ENCODE measurements at places on chromosomes 7 and 10. TPM values are rescaled to one million over a fixed set of nuclear protein-coding genes. Genes with fewer than 3 reads are reported as not detected.

SCART1 gene
- total RNA-seq, result 0.34 TPM

HOXA3 gene
- total RNA-seq, result 2.9 TPM

ZC3HAV1L gene
- total RNA-seq, result 3.9 TPM

OR2A42 gene
- not detected for total RNA-seq

RAMP3 gene
- not detected for total RNA-seq

CALCR gene
- total RNA-seq, result not detected

PILRA gene
- not detected for total RNA-seq

FAM131B gene
- total RNA-seq, result 1.0 TPM

LEP gene
- total RNA-seq, result not detected

SPDYE2B gene
- total RNA-seq, result not detected

VDAC2 gene
- total RNA-seq, result 185 TPM

AKR1C8 gene
- total RNA-seq, result not detected

SEMA3C gene
- total RNA-seq, result 99.4 TPM

KLF14 gene
- total RNA-seq, result not detected

AOC1 gene
- not detected for total RNA-seq

ZMIZ2 gene
- total RNA-seq, result 21.3 TPM

SEMA3A gene
- total RNA-seq, result 34.0 TPM

ADAM22 gene
- 0.30 TPM for total RNA-seq

CYP3A7 gene
- 0.34 TPM for total RNA-seq

NUDT1 gene
- 88.9 TPM for total RNA-seq

MYL10 gene
- total RNA-seq, result not detected

JAZF1 gene
- 4.9 TPM for total RNA-seq

TLX1 gene
- not detected for total RNA-seq

SNCG gene
- 18.3 TPM for total RNA-seq

NPFFR1 gene
- not detected for total RNA-seq

FHIP2A gene
- total RNA-seq, result 7.0 TPM

OPN1SW gene
- not detected for total RNA-seq

DEPP1 gene
- total RNA-seq, result 15.0 TPM

WNT2 gene
- 1.3 TPM for total RNA-seq

DGKI gene
- 1.2 TPM for total RNA-seq

ZPBP gene
- not detected for total RNA-seq

VGF gene
- 1.7 TPM for total RNA-seq

CDHR1 gene
- under 0.01 TPM for total RNA-seq

FEZF1 gene
- not detected for total RNA-seq

STK32C gene
- total RNA-seq, result 12.8 TPM

OR6V1 gene
- not detected for total RNA-seq

Data from bronchus fibroblast of lung (primary cell).